ENCODE measurements at places on chromosomes 1 and 21.

- no peak for DNase-seq
These were observed 25.2 kb downstream of the CNST start for GRCh38 chr1:246591504-246591903.

DNA sequence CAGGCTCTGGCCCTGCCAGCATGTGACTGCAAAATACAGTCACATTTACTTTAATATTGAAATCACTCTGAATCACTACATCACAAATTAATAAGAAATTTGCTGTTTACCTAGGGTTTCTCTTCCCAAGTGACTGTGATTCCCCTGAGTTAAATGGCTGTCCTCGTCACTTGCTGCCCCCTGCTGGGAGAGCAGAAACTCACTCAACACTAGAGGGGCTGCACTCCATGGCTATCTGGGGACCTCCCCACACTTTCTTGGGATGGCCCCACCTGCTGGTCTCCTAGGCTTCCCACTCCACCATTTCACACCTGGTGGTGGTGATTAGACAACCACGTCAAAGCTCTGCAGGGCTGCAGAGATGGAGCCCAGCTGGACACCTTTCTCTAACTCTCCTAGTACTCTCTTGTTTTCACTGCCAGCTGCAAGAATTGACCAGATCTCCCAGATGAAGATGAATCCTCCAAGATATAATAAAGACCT, 63.4 kb downstream of the CD2 start:
- DNase-seq, result peak; percentile 96

DNA sequence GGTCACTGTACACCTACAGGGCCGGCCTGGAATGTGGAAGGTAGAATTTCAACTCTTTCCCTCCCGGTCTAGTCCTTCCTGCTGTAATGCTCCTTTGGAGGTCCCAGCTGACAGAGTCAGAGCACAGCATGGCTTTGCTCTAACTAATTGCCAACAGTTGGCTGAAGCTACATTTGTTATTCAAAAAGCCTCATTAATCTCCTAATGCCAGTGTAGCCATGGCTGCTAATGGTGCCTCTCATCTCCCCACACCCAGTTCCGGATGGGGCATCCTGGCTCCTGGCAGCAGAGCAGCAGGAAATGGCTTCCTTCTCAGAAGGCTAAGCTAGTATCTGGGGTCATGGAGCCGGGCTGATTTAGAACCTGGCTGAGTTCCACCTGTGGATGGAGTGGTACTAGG, 18.7 kb upstream of the CAMK1G start:
- DNase-seq, result no peak

- DNase-seq, result peak; percentile 70
These were observed 504 bp downstream of the H6PD start for GRCh38 chr1:9235096-9235459.

- no peak for DNase-seq
These were observed 195.6 kb upstream of the ZRANB2 start for GRCh38 chr1:71276466-71276865.

DNA sequence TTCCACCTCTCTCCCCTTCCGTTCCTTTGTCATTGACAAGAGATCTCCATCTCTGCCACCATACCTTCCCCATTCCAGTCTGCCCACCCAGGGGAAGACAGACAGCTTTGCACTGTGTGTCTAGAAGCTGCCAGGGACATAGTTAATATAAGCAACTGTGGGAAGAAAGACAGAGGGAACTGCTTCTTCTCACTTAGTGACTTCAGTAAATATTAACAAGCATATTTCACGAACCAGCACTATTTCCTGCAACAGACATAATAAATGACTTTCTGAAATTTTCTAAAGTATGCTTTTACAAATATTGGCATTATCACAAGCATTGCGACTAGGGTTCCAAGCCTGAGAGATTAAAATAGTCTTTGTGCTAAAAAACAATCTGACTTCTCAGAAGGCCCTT, 43.2 kb upstream of the SLC6A9 start:
- no peak for DNase-seq

GRCh38 chr21:42461881-42462877, 33.8 kb downstream of the RSPH1 start:
- DNase-seq, result peak; percentile 90

- DNase-seq, result peak; percentile 79
These were observed 17.0 kb downstream of the TTC39A start for GRCh38 chr1:51313268-51313852.

- DNase-seq, result no peak
These were observed 187.8 kb downstream of the LRRIQ3 start for GRCh38 chr1:74010206-74010605.

DNA sequence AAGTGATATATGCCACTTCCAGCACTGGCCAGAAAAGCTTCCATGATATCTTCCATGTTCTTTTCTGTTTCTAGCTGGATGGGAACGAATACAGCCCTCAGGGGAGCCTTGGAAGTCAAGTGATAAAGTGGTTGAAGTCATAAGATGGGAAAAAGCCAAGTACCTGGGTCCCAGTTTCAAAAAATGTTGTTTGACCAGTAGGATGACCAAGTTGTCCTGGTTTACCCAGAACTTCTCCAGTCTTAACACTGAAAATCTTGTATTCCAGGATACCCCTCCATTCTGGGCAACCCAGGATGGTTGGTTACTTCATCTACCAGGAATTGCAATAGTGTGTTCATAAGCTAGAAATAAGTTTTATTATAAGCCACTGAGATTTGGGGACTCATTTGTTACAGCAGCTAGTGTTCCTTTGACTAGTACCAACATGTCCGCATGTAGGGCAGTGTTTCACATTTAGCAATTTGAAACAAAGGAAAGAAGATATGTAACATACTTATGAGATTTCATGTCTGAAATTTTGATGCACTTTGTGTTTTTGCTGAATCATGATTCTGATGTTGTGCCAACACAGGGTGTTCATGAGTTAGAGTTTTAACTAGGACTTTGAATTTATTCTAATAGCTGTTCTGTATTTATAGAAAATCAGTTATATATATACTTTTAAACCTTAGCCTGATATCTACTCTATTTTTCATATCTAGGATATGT, 139.9 kb downstream of the TPR start:
- DNase-seq, result no peak

GRCh38 chr1:172381946-172382345, 38.5 kb upstream of the C1orf105 start:
- DNase-seq, result no peak

GRCh38 chr21:41367945-41368734, 6.3 kb downstream of the MX2 start:
- DNase-seq, result no peak

GRCh38 chr1:227002531-227003049, 62.5 kb downstream of the COQ8A start:
- DNase-seq, result no peak

GRCh38 chr1:147598621-147599361, 57.5 kb downstream of the BCL9 start:
- no peak for DNase-seq

DNA sequence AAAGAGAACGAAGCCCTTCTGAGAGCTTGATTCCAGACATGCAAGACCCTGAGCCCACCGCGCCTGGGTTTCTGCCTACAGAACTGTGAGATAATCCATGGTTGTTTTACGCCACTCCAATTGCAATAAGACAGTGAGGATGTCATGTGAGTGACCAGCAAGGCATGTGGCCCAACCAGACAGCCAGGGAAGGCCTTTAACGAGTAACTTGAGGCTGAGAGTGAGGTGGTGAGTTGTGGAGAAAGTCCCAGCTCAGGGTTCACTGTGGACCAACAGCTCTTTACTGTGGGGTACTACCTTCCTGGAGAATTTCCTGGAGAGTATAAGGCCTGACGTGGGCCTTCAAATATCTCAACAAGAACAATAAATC, 153.9 kb downstream of the ETS2 start:
- no peak for DNase-seq

GRCh38 chr1:108880850-108881249, 4.1 kb downstream of the GPSM2 start:
- no peak for DNase-seq

- no peak for DNase-seq
These were observed 1007.4 kb downstream of the TTLL7 start for GRCh38 chr1:82991569-82991968.

DNA sequence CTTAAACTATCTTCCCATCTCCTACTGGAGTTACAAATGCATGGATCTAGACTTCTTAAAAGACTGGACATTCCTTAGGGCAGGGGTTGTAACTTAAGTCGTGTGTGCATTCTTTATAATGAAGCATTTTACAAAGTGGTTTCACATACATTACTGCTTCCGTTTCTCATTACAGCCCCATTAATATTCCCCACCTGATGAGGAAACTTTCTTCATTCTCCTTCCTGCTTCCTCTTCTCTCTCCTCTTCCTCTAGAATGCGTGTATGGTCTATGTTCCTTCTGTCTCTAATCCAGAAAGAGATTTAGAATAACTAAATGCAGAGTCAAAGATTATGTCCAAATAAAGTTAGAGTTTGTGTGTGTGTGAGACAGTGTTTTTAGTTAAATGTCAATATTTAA, 1.8 kb upstream of the CAP1 start:
- no peak for DNase-seq

GRCh38 chr21:27045281-27045985, 78.5 kb upstream of the ADAMTS5 start:
- no peak for DNase-seq

DNA sequence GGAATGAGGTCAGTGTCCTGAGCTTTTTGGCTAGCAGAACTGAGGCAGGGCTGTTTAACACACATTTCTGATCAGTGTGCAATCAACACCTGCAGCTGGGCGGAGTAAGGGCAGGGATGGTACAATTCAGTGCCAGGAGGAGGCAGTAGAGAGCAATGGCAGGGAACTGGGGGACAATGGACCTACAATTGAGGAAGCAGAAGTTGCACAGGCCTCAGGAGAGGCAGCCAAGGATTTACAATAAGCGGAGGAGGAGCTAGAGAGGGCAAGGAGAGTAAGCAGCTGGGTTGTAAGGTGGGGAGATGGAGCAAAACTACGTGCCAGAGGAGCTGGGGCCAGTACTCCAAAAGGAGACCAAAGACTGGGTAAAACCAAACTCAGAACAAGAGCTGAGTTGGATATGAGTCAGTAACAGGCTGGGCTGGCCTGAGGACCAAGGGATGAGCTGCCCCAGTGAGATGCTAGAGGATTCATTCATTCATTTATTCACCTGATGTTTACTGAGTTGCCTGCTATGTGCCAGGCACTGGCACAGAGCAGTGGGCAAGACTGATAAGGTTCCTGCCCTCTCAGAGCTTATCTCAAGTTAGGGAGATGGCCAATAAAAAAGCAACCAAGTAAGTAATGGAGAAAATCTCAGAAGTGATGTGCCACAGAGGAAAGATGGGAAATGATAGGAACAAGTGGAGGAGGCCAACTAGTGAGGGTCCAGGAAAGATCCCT, 10.4 kb upstream of the GALE start:
- DNase-seq, result peak; percentile 78

DNA sequence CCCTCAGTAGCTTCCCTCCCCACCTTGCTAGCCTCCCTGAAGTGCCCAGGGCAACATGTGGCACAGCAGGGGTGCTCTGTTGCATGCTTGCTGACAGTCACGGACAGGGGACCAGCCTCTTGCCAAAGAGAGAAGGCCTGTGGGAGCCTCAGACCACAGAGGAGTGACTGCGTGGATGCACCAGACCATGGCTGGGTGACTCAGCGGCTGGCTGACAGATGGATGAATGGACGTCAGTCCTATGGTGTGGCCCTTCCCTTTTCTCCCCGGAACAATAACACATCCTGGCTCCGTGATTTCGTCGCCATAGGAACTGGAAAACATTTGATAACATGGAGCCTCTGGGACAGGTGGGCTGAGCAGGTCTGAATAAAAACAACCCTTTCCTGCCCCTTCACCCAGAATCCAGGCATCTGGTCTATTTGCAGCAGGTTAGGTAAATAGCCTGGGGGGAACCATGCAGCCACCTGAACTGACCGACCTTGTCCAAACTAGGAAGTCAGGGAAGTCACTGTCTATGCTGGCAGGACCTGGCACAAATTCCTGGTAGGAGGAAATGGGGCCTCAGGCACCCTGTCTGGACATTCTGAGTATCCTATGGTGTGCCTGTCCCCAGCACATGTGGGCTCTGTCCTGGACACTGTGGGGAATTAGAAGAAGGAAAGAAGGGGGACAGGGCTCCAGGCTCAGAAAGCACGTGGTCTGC, 53.3 kb downstream of the NENF start:
- DNase-seq, result peak; percentile 92

- DNase-seq, result no peak
These were observed 103.2 kb upstream of the SLC44A3 start for GRCh38 chr1:94716965-94717364.
